ENCODE measurements at places on chromosomes 1 and 21. TPM values are rescaled to one million over a fixed set of nuclear protein-coding genes. Genes with fewer than 3 reads are reported as not detected.

LAD1 gene
- 0.25 TPM for total RNA-seq

DENND2C gene
- 3.8 TPM for total RNA-seq

CFHR1 gene
- 0.84 TPM for total RNA-seq

OR2T2 gene
- not detected for total RNA-seq

SLAMF8 gene
- total RNA-seq: 36.0 TPM
